ENCODE measurements at places on chromosomes 1 and 21.

- DNase-seq = no peak
Observed at GRCh38 chr1:203201516-203202205, 15.2 kb upstream of the CHI3L1 start.

- no peak for DNase-seq
Observed at GRCh38 chr1:143699115-143699514, 272.7 kb downstream of the FAM72C start.

GRCh38 chr1:91640877-91641526 is 140.4 kb downstream of the CDC7 start:
- no peak for DNase-seq

- no peak for DNase-seq
Observed at GRCh38 chr21:39675590-39675989, 62.9 kb downstream of the B3GALT5 start.

Data from NCI-H1930 (cell line).